ENCODE measurements at places on chromosomes 13 and 19. TPM values are rescaled to one million over a fixed set of nuclear protein-coding genes. Genes with fewer than 3 reads are reported as not detected.
A peak's percentile ranks its signal among the peaks of the same experiment; 100 is the strongest.

SPPL2B gene
- 38.6 TPM for polyA plus RNA-seq

PRODH2 gene
- polyA plus RNA-seq: not detected

SLC25A23 gene
- 12.5 TPM for polyA plus RNA-seq

GRCh38 chr13:80962855-80963254 is 621.9 kb upstream of the SPRY2 start:
- DNase-seq: no peak

DNA sequence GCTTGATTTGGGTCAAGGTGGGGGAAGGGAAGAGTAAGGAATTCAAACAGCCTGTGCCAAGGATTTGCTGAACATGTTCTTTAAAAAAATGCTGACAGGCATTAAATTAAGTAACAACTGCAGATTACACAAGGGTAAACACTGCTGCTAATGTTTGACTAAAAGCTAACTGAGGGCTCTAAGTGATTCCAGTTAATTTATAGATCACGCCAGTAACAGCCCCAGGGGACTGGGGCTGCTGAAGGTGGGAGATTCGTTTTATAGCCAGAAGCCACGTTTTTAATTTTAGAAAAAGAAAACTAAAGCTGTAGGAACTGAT is 321.7 kb downstream of the DLEU7 start:
- DNase-seq: peak; percentile 35

All from GM23248 (cell line).